Memory B cell (primary cell): ENCODE measurements at places on chromosomes 16 and 17.

GRCh38 chr16:85062845-85063244 is 35.2 kb downstream of the KIAA0513 start:
- DNase-seq: no peak

DNA sequence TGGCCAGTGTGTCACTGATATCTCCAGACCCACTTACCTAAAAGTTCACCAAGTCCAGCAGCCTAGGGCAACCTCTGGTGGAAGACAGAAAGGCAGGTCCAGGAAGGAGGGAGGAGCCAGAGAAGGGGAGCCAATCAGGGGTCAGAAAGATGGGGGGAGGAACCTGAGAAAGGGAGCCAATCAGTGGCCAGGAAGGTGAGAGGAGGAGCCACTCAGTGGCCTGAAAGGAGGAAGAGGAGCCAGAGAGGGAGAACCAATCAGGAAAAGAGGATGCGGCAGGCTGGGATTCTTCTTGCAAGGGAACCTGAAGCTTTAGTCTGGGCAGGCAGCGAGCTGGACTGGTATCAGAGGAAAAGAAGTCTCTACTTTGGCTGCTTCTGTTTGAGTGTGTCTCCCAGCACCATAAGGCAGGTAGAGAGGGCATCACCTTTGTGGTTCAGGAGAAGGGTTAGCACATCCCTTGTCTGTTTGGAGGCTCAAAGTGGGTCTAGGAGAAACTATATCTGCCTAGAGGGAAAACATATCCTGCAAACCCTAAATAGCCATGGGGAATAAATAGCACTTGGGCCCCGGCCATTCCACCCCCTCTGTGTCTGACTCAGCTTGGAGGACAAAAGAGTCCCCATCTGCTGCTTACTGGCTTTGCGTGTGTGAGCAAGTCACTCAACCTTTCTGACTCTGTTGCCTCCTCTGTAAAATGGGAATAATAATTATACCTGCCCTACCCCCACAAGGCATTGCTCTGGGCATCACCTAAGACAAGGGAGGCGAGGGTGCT is 43.4 kb upstream of the CRHR1 start:
- no peak for DNase-seq

DNA sequence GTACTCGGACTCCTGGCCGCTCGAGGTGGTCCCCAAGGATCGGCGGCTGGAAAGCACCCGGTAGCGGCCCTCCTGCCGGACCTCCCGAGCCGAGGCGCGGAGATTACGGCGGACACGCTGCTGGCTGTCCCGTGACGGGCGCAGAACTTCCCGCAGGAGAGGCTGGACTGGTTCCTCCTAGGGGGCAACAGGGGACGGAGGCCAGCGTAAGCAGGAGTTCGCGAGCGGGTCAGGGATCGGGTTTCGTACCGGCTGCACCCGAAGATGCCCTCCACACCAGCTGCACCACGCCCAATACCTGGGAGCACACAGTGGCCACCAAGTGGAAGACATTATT is 341 bp downstream of the SLC7A6OS start:
- no peak for DNase-seq

- no peak for DNase-seq
These were observed 9.7 kb upstream of the NKD1 start for GRCh38 chr16:50538411-50539052.

- DNase-seq: no peak
These were observed 6.1 kb upstream of the PRSS8 start for GRCh38 chr16:31141489-31142108.

DNA sequence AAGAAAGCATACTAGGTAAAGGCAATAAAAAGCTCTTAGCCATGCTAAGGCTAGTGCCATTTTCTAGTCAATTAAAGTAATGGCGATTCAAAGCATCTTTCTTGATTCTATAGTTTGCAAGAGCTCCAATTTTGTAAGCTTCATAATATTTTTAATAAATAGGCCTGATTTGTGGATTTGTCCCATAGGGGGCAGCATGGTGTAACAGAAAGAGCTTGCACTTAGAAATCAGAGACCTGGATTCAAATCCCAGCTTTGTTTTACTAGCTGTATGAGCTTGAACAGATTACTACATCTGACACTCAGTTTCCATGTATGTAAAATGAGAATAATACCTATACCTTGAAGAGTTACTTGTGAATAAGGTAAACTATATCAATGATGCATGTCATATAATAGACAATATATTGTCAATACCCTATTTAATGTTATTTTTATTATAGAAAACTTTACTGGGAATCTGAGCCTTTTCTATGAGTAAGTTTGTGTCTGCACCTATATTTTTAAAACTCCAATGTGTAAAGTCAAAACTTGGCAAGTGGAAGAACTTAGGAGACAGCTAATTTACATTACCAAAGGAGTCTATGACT is 93.6 kb upstream of the NOG start:
- no peak for DNase-seq

DNA sequence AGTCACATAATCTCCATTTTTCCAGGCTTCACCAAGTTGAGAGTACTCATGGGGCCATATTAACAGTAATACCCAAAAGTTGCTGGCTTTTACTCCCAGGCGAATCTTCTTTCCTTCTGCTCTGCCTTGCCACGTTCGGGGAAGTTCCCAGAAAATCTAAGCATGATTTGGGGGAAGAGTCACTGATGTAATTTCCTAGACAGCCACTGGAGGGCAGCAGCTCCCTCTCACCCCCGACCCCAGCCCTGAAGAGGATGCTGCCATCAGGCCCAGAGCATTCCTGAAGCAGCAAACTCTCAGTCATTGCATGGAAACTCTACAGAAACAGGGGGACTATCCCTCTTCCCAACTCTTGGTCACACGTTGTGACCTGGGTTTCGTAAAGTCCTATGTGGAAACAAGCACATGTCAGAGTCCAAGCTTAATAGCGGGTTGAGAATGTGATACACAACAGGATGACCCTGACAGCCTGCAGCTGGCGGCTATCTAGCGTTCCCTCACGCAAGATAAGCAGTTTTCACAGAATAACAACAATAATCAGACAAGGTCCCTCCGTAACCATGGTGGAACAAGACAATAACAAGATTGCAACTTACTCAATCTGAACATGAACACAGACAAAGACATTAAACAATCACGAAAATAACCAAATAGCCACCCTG is 43.8 kb upstream of the DHX40 start:
- peak; percentile 63 for DNase-seq

DNA sequence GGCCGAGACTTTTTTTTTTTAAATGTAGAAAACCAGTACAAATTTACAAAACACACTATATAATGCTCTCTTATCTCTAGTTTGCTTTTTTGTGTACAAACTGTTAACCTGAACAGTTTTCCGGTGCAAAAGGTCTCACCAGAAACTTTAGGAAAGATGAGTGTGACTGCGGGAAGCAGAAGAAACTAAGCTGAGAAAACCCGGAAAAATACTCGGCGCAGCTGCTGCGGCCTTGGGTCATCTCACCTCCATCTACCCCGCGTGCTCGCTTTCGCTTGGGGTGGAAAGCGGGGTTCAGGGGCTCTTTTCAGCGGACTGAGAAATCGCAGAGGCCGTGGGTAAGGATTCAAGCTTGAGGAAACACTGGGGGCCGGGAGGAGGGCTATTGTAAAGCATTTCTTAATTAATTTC is 1.8 kb downstream of the SALL1 start:
- DNase-seq: no peak

DNA sequence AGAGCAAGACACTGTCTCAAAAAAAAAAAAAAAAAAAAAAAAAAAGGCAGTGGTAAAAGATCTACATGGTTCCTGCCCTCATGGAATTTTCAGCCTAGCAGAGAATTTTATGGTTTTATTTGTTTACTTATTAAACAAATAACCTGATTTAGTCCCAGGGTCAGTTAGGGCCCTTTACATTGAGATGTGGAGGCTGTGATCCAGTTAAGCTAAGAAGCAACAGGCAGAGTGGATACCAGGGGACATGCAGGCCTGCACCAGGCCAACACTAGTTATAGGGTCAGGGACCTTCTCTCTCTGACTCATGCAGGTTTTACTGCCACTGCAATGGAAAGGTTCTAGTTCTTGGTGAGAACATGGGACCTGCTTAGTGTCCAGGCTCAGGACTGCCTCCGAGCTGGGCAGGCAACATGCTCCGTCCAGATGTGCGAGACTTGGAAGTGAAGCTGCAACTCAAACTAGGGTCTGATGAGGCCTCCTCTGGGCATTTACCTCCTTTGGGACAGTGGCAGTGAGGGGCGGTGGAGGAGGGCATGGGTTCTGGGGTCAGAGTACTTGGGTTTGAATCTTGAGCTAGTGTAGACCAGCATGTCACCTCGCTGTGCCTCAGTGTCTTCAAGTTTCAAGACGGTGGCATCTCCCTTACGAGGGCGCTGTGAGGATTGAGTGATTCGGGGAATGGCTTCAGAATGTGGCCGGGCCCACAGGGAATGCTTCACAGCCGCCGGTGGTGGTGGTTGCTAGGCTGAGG is 301.8 kb downstream of the CPPED1 start:
- no peak for DNase-seq

- DNase-seq: no peak
These were observed 72.9 kb upstream of the SMIM36 start for GRCh38 chr17:55584055-55584685.

DNA sequence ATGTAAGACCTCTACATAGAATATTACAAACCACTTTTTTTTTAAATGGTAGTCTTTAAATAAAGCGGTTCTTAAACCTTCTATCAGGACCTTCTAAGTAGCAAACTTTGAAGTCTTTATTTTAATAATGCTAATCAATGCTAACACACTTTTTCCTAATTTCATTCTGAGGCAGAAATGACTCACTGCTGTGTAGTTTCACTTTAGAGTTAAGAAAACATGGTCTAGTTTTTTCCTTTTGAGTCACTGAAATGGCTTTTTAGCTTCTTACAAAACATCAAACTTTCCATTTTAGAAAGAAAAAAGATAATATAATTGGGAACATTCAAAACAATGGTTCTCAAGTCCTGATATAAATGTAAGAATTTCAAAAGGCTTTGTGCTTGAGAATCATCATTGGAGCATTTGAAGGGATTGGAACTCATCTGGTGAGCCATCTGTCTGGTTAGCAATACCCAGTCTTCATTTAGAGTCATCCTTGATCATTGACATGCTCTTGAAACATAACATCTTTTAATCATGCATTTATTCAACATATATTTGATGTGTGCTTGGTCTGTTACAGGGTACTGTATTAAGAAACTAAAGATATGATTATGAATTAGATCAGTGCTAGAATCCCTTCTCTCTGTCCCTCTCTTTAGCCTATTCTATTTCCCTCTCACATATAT is 258.3 kb upstream of the MON1B start:
- no peak for DNase-seq

DNA sequence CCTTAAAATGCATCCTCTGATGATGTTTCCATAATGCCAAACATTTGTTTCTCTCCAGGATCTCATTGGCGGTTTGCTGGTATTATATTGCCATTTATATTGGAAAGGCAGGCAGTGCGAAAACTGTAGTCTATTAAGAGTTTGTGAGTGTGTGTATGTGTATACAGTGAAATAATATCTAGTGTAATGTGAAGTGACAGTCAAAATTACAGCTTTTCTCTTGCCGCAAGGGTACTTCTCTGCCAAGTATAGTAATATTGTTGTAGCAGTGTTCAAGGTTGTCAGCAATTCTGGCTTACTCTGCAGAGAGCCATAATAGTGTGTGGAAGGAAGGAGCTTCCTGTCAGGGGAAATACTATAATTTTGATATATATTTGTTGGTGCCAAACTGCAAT is 178.6 kb downstream of the WWOX start:
- no peak for DNase-seq

DNA sequence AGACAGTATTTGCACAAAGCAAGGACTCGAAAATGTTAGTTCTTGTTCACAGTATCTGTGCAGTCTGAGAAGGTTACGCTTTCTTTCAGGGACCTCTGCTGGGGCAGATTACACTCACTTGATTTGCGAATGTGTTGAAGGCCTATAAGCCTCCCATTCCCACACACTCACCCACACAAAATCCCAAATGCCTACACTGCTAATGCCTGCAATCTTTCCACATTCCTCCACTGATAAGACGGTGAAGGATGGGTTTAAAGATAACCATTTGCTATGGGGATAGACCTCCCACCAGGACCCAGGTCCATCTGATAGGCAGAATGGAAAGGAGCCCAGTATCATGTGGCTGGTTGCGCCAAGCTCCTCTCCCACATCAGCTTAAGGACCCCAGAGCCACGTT is 394.9 kb upstream of the SALL1 start:
- no peak for DNase-seq

GRCh38 chr16:87948119-87948545 is 3.1 kb upstream of the BANP start:
- no peak for DNase-seq

DNA sequence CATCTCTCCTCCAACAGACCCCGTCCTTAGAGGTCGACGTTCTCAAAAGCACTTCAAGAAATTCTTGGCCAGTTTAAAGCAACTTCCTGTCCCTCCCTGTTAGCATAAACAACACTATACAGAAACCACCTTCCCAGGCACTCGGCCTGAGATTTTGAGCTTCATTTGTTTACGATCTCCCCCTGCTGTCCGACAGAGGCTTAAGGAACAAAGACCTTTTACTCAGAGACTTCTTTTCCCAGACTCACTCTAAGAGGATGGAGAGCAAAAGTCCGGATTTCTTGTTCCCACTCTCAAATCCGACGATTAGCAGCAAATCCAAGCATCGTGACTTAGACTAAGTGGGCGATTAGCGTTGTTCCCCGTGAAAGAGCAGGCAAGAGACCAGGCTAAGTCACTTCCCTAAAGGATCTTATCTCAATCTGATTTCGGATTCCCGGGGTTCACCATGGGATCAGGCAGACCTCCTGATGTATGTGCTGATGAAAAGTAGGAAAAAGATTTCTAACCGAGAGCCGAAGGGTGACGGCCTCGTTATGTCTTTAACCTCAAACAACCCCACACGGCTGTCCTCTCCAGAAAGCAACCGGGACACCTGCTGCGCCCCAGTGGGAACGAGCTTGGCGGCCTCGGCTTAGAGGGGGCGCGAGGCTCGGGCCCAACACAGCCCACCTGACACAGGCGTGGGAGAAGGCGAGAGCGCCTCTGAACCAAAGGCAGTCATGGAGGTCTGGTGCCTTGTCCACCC is 598 bp downstream of the INPP5K start:
- peak; percentile 50 for DNase-seq

GRCh38 chr17:50918071-50918932 is 52.1 kb upstream of the TOB1 start:
- no peak for DNase-seq

GRCh38 chr16:15631730-15632409 is 11.1 kb downstream of the MARF1 start:
- DNase-seq: no peak
